ENCODE measurements at places on chromosomes 13 and 19.

DNA sequence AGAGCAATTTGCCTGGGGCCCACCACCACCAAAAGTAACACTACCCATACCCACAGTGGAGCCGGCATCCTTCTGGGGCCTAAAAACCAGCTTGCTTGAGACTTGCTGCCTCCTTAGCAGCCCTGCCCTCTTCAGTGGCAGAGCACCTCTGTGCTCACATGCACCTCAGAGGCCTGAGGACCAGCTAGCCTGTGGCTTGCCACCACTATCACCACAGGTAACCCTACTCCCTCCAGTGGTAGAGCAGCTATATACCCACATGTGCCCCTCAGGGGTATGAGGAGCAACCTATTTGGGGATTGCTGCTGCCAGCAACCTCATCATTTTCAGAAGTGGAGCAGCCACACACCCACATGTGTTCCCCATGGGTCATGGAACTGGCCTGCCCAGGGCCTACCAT is 111.4 kb upstream of the SPRY2 start:
- DNase-seq: no peak

GRCh38 chr19:6067975-6068374 is 42.3 kb downstream of the RFX2 start:
- DNase-seq: no peak

DNA sequence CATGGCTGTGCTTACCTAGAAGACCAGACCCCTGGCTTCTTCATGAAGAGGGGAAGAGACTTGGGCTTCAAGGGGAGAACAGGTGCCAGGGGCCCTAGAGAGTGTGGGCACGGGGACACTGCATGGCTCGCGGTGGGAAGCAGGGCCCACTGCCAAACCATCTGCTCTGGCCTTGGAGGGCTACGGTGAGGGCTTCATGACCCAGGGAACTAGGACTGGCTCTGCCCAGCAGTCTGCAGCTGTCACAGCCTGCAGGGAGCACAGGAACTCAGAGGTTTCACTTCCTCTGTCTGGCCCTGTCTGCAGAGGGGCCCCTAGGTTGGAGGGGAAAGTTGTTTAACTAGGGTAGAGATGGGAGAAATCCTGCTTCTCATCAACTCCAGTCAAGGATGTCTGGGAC is 4.3 kb downstream of the ERCC1 start:
- peak; percentile 56 for DNase-seq

DNA sequence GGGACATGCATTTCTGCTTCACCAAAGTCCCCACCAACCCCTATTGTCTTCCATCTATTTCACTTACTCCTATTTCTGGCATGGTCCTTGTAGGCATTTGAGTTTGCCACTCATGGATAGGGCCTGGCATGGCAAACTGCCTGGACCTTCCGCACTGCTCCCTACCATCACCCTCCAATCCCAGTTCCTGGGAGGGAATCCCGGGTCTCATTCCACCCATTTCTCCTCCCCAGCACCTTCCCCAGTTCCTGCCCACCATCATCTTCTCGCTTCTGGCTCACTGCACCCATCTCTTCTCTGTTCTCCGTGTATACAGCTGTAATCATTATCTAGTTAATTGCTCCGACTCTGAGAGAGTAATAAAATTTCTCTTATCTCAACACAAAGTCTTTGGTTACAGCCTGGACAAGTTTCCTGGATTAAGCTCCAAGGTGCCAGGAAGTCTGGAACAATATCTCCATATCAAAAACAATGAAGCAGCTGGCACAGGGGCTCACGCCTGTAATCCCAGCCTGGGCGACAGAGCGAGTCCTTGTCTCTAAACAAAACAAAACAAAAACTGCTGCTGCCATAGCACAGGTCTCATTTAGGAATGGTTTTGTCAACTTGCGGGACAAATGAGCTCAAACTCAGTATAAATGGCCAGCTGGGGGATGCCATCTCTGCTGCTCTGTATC is 17.0 kb upstream of the COX7A1 start:
- DNase-seq: no peak

DNA sequence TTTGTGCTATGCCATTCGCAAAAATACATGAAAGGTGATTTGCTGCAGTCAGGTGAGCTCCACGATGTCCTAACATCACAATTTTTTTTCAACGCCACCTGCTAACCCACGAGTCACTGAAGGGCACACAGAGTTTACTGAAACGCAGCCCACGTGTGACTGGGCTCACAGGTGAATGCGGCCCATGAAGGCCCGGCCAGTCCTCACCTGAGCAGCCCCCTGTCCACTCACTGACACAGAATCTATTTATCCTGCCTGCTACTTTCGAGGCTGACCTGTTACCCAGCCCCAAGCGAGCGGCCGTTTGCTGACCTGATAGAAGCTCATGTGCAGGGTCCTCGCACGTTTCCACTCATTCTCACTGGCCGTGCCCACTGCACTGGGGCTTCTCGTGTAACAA is 121.9 kb upstream of the SOX1 start:
- no peak for DNase-seq

DNA sequence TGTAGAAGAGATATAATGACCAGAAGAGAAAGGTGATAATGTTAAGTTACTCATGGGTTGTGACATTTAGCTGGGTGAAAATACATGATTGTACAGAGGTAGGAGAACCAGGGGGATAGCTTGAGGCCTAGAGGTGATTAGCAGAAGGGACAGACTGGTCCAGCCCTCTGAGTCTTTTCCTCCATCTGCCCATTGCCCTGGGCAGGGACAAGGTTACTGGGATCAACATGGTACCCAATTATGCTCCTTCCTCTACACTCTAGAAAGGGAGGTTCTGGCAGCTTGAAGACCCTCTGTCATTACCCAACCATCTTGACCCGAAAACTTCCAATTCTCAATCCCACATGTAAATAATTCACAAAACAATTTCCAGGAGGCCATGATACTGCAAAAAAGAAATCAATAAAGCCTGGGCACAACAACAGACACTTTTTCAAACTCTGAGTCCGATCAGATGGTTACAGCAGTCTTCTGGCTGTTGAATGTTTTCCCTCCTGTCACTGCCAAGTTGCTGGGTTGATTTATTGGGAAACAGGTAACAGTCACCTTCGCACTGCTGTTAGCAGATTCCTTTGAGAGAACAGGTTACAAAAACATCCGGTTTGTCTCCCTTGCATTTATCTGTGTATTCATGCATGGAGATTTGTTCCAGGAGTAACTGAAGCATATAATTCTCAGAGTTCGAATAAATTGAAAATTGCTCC is 239.1 kb upstream of the HTR2A start:
- DNase-seq: no peak

DNA sequence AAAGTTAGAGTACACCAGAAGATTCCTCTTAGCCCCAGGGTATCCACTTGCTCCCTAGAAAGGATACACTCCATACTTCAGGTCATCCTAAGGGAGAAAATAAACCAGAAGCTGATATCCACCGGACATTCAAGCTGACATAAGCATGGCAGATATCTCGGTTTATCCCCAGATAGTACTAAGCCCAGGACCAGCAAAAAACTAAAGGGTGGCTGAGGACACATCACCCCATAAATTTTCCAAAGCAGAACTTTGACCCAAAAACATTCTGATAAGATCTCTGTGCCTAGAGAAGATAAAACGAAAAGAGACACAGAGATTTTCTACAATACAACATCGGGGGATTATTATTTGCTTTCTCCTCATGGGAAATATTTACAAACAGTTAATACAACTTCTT is 13.9 kb upstream of the ZNF431 start:
- no peak for DNase-seq
